ENCODE measurements at places on chromosomes 3 and 15. TPM values are rescaled to one million over a fixed set of nuclear protein-coding genes. Genes with fewer than 3 reads are reported as not detected.

The CASR gene
- not detected for total RNA-seq

The CFAP91 gene
- not detected for total RNA-seq

The PAQR9 gene
- not detected for total RNA-seq

The ERICH6 gene
- not detected for total RNA-seq

The NR2E3 gene
- 0.95 TPM for total RNA-seq

The CLDN11 gene
- 4.8 TPM for total RNA-seq

The FOXP1 gene
- total RNA-seq = 260 TPM

The GABRG3 gene
- total RNA-seq = not detected

The TFG gene
- total RNA-seq = 89.8 TPM

The UBE3A gene
- total RNA-seq = 74.4 TPM

The PLCL2 gene
- total RNA-seq = 41.4 TPM

The CFAP161 gene
- not detected for total RNA-seq

The MORC1 gene
- 0.16 TPM for total RNA-seq

DNA sequence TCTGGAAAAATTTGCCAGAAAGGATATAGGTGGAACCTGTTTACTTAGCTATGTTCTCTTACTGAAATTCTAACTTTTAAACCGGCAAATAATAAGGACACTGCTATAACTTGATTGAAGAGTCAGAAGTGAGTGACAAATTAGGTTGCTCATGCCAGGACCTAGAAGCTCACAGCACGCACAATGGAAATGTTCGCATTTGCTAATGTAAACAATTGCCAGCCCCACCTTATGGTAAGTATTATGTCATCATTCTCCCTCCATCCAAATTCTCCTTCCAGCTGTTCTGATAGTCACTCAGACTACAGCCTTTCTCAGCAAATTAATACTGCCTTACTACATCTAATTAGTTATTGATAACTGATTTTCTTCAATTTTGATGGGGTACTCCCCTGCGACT is 4.8 kb upstream of the STXBP5L start:
- DNase-seq = no peak

- DNase-seq = no peak
These were observed 46.1 kb downstream of the AGBL1 start for GRCh38 chr15:86125775-86126174.

- no peak for DNase-seq
These were observed 33.2 kb downstream of the NR2F2 start for GRCh38 chr15:96363707-96364106.

- DNase-seq = no peak
These were observed 7.4 kb downstream of the GOLM2 start for GRCh38 chr15:44295750-44296431.

DNA sequence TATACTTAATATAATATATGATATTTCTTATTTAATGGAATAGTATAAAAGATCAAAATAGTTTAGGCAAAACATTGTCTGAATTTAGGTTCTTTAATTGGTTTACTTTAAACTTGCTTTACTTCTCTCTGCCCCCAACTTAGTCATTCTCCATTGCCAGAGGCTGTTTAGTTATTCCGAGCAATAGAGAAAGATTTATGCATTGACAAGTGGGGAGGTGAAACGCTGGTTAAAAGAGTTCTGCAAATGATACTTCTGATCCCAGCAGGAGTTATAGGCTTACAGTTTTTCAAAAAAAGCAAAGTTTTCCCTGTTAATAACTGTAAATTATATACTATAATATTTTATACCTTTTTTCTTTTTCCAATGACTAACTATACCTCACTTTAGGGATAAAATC is 145.4 kb downstream of the EPHA3 start:
- no peak for DNase-seq

DNA sequence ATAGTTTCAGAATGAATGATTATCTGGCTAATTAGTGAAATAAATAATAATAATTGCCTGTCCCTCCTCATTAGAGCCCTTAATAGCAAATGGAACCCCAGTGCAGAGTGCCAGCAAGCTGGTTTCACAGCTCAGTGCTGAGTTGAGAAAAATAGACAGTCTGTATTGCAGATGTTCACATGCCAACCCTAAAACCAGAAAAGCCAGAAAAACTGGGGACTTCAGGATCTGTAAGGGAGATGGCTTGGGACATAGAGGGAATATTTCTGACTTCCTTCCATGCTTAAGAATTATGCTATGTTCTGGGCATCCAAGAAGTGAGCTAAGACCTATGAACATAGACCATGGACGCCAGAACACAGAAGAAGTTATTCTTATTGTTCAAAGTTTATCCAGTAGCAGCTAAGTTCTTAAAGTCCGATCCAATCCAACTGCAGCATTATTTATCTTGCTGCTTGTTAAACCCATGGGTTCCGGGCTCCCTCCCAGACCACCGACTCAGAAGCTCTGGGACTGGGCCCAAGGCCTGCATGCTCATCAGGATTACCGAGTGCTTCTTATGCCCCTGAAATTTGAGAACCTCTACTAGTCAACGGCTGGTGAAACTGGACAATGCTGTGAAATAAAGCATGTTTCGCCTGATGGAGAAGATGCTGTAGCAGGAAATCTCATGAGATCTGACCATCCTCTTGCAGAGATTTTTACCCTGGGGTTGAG is 158.3 kb downstream of the FOXB1 start:
- DNase-seq = no peak

- DNase-seq = no peak
These were observed 735.4 kb upstream of the GRM7 start for GRCh38 chr3:6125520-6125919.

- DNase-seq = no peak
These were observed 204.5 kb upstream of the CMC1 start for GRCh38 chr3:28036599-28037575.

GRCh38 chr3:183560607-183561006 is 5.1 kb upstream of the KLHL6 start:
- DNase-seq = no peak

GRCh38 chr3:69364354-69364753 is 21.5 kb downstream of the FRMD4B start:
- no peak for DNase-seq

- no peak for DNase-seq
These were observed 7.0 kb downstream of the FGF7 start for GRCh38 chr15:49430046-49430445.

- no peak for DNase-seq
These were observed 80.1 kb downstream of the SLC6A1 start for GRCh38 chr3:11072631-11073030.

- no peak for DNase-seq
These were observed 5.6 kb downstream of the AHSG start for GRCh38 chr3:186618318-186618938.

- no peak for DNase-seq
These were observed 9.9 kb upstream of the IGSF11 start for GRCh38 chr3:119044593-119044992.

DNA sequence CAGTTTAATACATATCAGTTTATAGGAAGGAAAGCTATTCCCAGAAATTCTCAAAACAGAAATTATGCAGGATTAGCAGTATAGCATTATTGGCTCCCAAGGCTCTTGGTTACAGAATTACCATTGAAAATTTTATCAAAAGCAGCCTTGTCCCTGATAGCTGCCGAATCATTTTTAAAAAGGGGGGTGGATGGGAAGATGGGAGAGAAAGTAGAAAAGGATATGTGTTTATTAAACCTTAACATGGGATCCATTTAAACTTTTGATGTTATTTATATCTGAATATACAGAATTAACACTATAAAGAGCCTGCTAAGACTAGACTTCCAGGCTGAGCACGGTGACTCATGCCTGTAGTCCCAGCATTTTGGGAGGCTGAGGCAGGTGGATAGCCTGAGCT is 10.8 kb downstream of the RCN2 start:
- DNase-seq = no peak

GRCh38 chr3:10238345-10239183 is 9.7 kb upstream of the TATDN2 start:
- no peak for DNase-seq

Data from transverse colon (tissue), 4 donors.